ENCODE measurements at places on chromosomes 4 and X.

DNA sequence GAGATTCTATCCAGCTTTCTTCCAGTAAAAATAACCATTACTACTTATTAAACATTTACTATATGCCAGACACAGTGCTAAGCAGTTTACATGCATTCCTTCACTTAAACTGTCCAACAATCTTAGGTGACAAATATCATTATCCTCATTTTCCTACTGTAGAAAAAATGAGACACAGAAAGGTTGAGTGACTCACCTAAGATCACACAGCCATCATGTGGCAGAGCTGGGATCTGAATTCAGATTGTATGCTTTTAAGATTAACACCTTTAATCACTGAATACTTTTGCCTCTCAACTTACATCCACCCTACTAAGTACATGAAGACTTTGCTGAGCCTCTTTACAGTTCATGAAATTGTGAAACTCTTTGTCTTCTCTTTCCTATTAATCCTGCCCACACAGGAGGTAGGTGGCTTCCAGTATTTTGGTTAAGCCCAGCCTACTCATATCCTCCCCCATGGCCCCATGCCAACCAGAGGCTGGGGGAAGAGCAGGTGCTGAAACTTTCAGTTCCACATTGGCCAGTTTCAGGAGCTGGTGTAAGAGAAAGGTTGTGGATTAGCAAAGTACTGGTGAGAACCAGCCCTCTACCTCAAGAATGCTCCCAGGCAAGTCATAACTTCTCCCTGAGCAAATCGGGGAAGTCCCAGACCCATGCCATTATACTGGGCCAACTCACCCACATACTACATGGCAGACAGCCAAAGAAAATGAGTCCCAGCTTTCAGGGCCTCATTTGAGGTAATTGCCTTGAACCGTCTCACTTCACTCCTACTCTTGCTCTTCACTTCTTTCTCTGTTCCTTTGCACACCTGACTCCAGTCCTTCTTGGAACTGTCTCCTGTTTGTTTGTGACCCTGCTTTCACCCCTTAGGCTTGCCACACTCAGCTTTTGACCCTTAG is 211.1 kb downstream of the GUCY2F start:
- DNase-seq, result no peak

DNA sequence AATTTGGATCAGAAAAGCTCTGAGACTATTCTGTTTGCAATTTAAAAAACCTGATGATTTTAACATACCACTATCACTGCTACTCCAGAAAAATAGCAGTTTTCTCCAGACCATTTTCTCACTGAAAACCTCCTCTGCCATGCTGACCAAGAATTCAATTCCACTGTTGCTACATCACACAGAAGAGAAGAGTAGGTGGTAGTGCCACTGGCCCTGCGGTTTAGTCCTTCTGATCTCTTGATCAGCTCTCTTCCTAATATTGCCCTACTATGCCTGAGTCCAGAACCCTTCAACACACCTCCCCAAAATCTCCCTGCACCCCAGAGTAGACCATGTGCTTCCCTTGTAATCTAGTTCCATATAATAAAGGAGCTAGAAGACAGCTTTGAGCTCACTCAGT is 55.8 kb upstream of the HS3ST1 start:
- DNase-seq, result no peak

DNA sequence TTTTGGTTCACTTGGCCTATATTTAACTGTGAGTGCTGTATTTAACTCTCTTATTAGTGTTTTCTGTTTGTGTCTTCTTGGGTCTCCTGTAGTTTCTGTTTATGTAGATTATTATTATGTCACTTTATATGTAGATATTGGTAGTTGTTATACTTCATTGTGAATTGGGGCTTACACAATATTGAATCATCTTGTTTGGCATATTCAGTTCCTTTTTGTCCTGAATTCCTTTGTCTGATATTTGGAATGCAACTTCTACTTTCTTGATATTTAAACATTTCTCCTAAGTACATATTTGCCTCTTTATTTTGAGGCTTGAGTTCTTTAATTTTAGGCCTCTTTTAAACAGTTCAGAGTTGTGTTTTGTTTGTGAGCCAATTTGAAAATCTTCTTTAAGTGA is 544.8 kb upstream of the ADGRL3 start:
- no peak for DNase-seq

DNA sequence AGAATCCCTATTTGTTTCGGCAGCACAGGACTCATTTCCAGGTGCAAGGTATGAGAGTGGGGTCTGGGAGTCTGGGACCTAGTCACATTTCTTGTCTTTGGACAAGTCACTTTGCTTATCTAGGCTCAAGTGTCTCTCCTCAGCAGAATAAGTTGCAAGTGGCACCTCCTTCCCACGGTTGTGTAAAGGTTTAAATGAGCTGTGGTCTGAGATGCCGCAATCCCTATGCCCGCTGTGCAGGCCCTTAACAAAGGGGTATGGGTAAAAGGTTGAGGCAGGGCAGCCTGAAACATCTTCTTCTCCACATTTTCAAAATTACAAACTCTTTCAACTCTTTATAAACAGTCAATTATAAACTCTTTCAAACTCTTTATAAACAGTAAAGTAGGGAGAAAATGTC is 93.7 kb downstream of the RTL5 start:
- DNase-seq, result no peak

- DNase-seq, result no peak
Observed at GRCh38 chr4:16297003-16297402, 70.7 kb upstream of the TAPT1 start.

- no peak for DNase-seq
Observed at GRCh38 chrX:64642482-64642881, 247.2 kb upstream of the MTMR8 start.

GRCh38 chr4:55675196-55675793 is 39.2 kb upstream of the NMU start:
- DNase-seq, result no peak

- DNase-seq, result no peak
Observed at GRCh38 chr4:163534056-163534455, 39.6 kb downstream of the TMA16 start.

- peak; percentile 16 for DNase-seq
Observed at GRCh38 chrX:130171446-130172126, at the start of gene RAB33A. Gene RAB33A, plus strand, starts transcription at chrX:130171962. Its CDS starts 101 bp downstream, at chrX:130172063.

DNA sequence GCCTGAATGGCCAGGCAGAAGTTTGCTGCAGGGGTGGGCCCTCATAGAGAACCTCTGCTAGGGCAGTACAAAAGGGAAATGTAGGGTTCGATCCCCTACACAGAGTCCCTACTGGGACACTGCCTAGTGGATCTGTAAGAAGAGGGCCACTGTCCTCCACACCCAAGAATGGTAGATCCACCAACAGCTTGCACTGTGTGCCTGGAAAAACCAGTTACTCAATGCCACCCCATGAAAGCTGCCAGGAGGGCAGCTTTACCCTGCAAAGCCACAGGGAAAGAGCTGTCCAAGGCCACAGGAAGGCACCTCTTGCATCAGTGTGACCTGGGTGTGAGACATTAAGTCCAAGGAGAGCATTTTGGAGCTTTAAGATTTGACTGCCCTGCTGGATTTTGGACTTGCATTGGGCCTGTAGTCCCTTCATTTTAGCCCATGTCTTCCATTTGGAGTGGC is 781.6 kb downstream of the TRAM1L1 start:
- no peak for DNase-seq

- DNase-seq, result no peak
Observed at GRCh38 chrX:126718440-126718839, 101.1 kb upstream of the PRR32 start.

GRCh38 chr4:103443324-103443723 is 245.2 kb upstream of the CENPE start:
- DNase-seq, result no peak

DNA sequence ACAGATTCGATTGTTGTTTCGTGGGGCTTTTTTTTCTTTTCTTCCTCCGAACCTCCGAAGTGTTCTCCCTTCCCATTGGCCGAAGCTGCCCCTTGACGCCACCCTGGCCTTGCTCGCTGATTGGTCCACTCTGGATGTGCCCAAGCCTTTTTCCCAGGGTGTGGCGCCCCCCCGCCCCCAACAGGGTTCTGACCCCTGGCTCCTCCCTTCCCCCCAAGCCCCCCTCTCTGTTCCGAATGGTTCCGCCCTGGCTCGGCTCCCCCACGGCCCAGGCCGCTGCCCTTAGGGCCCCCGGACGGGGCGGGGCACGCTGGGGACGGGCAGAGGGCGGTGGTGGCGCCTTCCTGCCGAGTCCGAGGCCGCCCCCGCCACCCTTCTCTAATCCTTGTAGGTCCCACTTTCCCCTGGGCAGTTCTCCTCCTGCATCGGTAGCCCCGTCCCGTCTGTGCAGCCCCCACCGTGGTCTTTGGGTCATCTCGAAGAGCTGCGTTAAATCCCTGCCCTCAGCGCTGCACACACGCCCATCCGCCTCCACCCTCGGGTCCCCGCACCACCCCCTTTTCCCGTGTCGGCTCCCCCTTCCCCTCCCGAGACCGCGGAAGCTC is 25.5 kb downstream of the UTP14A start:
- DNase-seq, result peak; percentile 28

GRCh38 chrX:41468647-41469323 is 21.6 kb downstream of the NYX start:
- no peak for DNase-seq

DNA sequence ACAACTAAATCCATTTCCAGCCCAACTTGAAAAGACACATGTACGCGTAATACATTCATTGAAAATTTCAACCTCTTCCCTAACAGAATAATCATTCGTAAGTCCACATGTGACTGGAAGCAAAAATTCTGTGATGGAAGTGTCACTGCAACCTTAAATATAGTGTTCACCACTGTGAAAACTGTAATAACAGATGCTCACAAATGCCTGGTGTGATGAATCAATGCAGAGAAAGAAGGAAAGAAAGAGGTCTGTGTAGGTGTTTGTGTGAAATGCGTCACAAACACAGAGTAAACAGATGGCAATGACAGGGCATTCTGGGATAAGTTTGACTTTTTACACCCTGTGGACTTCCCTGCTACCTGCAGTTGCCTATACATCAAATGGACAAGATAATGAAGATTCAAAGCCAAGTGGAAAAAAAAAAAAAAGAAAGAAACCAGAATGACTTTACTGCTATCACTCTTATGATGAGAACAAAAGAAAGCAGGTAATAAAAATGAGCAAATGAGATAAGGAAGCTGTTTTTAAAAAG is 123.3 kb downstream of the EPHA5 start:
- no peak for DNase-seq

DNA sequence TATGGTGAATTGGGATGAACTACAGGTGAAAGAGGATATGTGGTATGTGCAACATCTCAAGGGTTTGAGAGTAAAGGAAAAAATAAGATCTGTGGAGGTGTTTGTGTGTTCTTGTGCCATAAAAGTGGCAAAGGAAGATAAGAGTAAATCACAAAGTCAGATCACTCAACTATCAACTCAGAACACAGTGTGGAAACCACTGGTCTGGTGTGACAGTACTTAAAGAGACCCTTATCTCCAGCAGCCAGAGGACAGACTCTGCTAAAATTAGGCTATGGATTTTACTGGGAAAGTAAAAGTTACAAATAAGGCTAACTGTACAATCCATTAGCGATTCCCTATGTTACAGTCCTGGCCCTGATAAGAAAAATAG is 54.0 kb upstream of the PRDM8 start:
- no peak for DNase-seq

GRCh38 chr4:177107288-177107921 is 202.3 kb upstream of the NEIL3 start:
- DNase-seq, result no peak

- DNase-seq, result no peak
Observed at GRCh38 chrX:132685276-132685675, 196.4 kb upstream of the MBNL3 start.

DNA sequence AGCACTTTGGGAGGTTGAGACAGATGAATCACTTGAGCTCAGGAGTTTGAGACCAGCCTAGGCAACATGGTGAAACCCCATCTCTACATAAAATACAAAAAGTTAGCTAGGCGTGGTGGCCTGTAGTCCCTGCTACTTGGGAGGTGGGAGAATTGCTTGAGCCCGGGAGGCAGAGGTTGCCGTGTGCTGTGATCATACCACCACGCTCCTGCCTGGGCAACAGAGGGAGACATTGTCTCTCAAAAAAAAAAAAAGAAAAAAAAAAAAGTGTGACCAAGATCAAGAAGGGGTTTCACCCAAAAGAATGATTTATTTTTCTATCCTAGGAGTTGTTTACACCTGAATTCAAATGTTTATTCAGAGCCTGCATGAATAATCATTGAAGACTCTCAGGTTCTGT is 572.4 kb upstream of the GALNT7 start:
- DNase-seq, result no peak
